Stimulated activated CD4-positive, alpha-beta T cell treated with anti-CD3 and anti-CD28 coated beads, Interleukin-1b, Interleukin-23, amount 100 ng/mL, for 24 hours (primary cell): ENCODE measurements at places on chromosomes 3 and 15.

DNA sequence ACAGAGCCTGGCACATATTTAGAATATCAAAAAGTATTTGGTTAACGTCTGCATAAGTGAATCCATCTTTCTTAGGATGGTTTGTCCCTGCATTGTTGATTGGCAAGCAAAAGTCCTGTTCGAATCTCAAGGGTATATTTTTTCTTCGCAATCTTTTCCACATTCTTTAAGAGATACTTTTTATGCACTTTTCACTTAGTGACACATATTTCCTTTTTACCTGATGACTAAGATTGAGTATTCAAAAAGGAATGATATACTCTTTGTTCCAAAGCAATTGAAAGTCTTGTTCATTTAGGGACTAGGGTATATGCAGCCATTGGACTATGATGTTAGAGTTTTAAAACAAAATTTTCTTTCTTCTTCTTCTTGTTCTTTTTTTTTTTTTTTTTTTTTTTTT, 349.9 kb downstream of the NLGN1 start:
- DNase-seq, result no peak

DNA sequence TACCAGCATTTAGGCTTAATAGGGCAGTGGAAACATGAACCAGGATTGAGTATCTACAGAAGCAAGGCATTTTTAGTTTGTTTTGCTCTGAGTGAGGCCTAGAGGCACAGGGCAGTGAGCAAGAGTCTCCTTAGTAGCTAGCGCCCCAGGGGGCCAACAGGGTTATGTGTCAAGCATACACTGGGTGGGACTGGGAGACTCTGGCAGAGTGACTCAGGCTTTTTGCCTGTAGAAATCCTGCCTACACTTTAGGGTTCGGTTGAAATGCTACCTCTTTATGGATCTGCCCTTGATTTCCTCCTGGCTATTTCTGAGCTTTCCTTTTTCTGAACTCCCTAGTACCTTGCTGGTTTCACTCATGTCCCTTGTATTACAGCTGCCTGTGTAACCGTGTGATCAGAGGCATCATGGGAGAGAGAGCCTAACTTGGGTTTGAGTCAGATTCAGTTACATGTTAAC, 72.2 kb downstream of the TOP2B start:
- no peak for DNase-seq

DNA sequence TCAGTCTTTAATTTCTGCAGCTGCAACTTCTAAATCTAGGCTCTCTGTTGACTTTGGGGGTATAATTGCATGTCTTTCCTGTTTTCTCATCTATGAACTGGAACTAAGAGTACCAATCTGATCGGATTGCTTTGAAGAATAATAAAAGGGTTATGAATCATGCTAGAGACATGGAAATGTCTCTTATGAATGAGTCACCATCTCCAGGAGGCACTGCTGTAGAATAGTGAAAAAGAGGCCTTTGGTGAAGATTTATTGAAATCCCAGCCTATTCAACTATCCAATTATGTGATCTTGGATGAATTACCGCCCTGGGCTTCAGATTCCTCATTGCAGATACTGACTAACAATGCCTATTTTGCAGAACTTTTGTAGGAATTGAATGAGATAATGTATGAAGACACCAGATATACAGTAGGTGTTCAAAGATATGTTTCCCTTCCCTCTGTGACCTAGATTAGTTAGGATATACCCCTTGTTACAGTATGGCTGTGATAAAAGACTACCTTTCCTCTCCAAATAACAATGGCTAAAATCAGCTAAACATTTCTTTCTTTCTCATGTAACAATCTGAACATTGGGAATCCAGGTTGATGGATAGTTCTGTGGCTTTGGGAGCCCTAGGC, 11.5 kb upstream of the CMTM8 start:
- DNase-seq, result no peak

DNA sequence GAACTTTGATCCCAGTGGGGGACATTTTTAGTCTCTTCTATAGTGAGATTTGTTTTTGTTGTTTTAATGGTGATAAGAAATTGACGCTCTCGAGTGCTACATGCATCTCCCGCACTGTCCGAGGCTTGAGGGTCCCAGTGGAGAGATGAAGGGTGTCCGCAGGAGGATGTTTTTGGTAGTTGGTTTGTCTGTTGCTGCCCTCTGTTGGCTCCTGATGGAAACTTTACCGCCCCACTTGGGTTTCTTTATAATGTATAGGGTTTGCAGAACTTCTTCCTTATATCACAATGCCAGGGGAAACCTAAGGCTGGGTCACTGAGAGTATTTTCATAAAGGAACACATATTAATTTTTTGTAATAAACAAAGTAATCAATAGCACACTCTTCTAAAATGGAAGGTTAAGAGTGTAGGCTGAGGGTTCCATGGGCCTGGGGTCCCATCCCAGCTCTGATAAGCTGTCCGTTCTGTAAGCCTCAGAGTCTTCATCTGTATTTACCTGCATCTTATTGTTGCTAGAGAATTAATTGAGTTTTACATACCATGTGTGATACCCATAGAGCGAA, 185.3 kb upstream of the FEZF2 start:
- DNase-seq, result no peak

DNA sequence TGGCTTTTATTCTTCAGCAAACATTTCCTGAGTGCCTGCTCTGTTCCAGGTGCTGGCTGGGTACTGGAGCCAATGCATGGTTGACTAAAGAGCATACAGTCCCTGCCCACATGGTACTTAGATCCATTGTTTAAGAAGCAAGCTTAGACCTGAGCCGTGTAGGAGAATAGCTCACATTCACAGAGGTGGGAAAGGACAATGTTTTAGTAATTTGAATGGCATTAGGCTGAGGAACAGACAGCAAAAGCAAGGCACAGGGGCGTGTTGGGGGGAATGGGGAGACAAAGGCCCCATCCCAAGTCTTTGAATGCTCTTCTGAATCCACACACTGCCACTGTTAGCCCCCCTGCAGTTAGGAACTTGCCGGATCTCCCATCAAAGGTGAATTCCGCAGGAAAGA, 388.2 kb upstream of the RGMA start:
- DNase-seq, result no peak

DNA sequence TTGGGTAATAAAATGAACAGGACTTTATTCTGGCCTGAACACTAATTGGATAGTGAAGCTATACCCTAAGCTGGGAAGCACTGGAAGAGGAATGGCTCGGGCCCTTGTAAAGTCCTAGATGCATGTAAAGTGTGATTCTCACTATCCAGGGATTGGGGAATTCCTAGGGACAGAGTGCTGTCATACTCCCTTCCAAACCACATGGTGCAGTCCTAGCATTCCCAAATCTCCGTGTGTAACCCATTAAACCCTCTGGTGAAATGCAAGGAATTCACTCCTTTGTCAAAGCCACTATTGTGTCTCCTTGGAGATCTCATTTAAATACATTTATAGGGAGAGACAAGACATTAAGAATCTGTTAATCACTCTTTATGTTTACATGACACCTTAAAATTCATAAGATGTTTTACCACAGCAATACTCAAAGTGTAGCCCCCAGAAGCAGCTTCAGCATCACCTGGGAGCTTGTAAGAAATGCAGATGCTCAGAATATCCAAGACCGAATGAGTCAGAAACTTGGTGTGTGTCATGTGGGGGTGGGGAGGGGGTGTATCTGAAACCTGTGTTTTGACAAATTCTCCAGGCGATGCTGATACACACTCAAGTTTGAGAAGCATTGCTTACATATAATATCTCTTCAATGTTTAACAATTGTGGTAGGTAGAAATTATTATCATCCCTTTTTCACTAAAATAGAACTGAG, 121.8 kb upstream of the NPHP3 start:
- DNase-seq, result no peak

DNA sequence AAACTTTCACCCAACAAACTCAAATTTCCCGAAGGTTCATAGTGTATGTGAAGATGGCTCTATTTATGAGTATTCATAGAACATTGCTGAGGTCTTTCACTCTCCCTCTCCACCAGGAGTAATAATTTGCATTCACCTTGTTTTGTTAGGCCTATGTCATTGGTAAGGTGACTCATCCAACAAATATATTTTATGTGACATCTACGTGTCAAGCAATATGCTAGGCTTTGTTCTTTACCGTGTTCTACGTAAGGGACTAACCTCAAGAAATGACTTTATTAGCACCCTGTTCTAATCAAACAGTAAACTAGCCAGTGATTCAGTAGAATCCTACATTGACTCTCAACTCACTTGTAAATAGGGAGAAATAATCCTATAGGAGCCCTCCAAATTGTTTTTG, 334.4 kb downstream of the FGF12 start:
- DNase-seq, result no peak

GRCh38 chr3:40523781-40524180, 979 bp upstream of the ZNF621 start:
- no peak for DNase-seq

GRCh38 chr3:16697443-16698147, 92.4 kb upstream of the DAZL start:
- DNase-seq, result no peak

GRCh38 chr3:30778933-30779332, 115.5 kb downstream of the GADL1 start:
- DNase-seq, result no peak

GRCh38 chr3:13219902-13220296, 146.7 kb upstream of the IQSEC1 start:
- no peak for DNase-seq

- no peak for DNase-seq
These were observed 108.3 kb downstream of the OCA2 start for GRCh38 chr15:27990521-27991515.

DNA sequence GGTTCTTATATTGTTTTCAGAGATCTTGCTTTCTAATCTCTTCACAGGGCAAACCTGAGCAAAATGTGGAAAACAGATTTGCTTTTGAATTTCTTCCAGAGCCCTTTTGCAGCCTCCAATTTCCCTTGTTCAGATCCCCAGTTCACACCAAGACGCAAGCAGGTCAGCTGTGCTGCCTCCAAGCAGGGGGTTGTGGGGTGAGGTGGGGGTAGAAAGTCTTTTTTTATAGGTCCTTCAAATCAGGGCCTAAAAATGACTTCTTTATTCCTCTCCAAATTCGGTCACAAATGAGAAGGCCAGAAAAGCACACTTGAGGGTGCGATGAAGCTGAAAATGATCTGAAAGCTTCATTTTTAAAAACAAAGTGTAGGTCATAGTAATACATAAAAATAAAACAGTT, 26.3 kb upstream of the AVEN start:
- no peak for DNase-seq

GRCh38 chr3:64190517-64191515, 34.5 kb downstream of the PRICKLE2 start:
- no peak for DNase-seq

DNA sequence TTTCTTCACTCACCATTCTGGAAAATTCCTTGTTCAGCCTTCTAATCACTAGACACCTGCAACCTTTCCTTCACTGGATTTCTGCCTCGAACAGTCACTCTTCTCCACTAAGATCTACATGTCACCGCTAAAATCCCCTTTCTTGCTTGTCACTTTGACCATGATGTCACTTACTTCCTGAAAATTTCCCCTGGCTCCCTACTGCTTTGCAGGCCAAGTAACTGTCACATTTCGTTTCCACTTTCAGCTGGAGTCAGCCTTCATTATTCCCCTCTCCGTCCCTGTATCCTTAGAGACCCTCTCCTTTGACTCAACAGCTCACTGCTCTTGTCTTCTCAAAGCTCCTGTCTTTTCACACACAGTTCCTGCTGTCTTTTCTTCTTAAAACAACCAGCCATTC, 15.9 kb downstream of the CHL1 start:
- no peak for DNase-seq

DNA sequence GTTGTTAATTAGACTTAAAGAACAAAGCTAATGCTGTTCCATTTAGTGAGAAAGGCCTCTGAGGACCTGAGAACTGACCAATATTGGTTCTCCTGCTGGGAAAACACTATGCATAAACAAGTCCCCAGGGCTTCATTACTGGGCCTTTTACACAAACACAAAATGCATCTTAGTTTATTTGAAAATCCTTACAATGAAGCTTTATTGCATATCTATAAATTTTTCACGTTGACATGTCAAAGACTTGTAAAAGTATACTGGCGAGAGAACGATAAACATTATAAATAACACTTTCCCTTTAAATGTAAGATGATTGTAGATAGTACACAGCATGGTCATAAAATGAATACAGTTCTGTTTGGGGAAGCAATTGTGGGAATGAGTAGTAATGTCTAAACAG, 151.7 kb downstream of the ROBO2 start:
- DNase-seq, result no peak

- no peak for DNase-seq
These were observed 813.3 kb downstream of the NR2F2 start for GRCh38 chr15:97143592-97144376.

GRCh38 chr3:181581656-181582055, 130.1 kb upstream of the SOX2 start:
- no peak for DNase-seq
